ENCODE measurements at places on chromosomes 16 and 17.

GRCh38 chr17:72539981-72540897 is 419.4 kb downstream of the SOX9 start:
- DNase-seq, result no peak

- DNase-seq, result no peak
Observed at GRCh38 chr16:81445143-81445961, 744 bp downstream of the CMIP start.

DNA sequence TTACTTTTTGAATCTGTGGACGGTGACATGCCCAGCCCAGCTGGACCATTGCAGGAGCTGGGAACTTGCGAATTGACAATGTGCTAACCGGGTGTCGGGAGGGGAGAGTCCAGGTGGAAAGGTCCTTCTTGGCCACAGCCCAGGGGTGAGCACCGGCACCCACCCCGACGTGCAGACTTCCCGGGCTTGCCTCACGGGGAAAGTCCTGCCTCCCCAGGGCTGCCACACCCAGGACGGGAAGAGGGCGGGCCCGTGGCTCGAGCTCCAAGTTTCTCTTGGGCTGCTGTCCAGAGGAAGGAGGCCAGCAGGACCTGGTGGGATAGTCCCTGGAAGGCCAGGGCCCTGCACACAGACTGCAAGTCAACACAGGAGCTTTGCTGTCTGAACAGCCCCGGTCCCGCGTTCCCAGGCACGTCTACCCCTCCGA is 17.7 kb downstream of the CARD14 start:
- no peak for DNase-seq

DNA sequence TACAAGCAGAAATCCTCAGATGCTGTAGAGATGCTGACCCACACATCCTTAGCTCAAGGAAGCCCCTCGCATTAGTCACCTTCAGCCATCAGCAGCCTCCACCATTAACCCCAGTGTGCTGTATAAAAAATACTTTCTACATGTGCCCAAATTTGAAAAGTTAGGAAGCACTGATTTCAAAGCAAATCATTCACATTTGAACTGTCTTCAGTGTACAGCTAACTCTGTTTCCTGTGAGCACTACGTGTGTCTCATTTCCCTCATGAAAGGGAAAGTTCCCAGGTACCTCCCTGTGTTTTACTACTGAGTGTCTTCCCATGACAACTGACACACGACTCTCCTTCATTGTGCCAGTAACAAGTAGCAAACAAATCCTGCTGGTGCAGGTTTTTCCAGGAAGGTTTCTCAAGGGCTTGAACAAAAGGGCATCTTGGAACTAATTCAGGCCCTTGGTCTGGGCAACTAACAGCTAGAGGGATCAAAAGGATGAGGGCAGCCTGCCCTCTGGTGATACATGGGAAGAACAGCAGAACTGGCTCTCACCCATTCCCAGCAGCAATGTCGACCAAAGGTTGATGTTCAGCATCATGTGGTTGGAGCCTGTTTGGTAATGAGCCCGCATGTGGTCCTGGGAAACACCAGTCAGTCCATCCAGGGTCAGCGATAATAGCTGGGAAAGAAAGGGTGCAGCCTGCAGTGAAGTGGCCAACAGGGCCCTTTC is 4.0 kb downstream of the SLC35B1 start:
- DNase-seq, result peak; percentile 31

DNA sequence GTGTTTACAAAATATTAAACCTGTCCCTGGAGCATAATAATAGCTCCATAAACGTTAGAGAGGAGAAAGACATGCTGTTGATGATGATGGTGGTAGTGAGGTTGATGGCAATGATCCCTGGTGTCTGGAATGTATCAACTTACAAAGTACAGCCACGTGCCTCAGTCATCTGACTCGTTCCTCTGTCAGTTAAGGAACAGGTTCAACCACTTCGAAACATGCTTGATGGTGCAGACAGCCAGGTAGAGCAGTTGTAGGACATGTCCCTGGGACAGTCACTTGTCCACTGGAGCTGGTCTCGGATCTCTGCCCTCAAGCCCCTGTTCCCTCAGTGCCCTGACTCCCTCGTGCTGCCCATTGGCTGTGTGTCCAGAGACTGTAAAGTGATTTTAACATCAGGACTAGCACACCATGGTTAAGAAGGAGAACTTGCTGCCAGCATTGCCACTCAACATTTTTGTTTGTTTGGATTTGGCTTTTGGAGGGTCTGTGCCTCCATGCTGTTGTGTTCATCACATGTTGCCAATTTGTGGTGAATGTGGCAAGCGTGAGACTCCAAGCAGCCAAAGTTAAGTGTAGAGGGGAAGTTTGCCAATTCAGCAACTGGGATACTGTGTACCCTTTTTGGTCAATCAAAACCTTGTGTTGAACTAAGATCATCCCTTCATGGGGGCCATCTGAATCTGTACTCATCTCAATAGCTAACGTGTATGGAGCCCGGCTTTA is 16.3 kb upstream of the SALL1 start:
- no peak for DNase-seq

GRCh38 chr17:73941919-73942530 is 261.5 kb upstream of the RPL38 start:
- no peak for DNase-seq

DNA sequence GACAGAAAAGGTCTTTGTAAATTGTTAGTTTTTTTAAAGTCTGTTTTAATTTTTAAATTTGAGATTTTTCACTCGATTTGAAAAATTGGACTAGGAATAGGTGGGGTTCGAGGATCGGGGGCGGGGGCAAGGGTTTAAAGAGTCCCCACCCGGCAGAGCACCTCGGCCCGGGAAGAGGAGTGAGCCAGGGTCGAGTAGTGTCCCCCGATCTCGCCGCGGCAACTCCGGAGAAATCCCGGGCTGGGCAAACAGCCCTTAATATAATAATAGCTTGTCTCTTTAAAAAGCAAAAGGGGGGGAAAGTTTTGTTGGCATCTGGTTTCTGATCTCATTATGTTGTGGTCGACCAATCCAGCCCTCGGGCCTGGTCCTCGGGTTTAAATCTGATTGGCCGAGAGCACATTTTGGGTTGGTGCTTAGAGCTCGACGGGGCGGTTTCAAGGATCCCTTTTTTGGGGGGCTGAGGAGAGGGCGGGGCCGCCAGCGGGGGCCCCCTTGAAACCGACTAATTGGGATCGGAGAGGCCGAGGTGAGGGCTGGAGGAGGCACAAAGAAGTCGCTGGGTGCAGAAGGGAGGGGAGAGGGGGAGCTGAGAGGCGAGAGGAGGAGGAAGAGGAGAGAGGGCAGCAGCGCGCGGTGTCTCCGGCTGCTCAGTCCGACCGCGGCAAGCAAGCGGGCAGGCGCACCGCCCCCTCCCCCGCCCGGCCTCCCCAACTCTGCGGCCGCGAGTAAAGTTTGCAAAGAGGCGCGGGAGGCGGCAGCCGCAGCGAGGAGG is at the start of gene FZD2:
FZD2 (plus strand) TSS at position 653 of the 775 bp plus-strand sequence. CDS start 205 bp downstream, outside the sequence.
- peak; percentile 77 for DNase-seq

- DNase-seq, result no peak
Observed at GRCh38 chr17:10117581-10118001, 80.8 kb downstream of the GAS7 start.

- DNase-seq, result no peak
Observed at GRCh38 chr17:38910325-38910724, 15.1 kb upstream of the LASP1NB start.

DNA sequence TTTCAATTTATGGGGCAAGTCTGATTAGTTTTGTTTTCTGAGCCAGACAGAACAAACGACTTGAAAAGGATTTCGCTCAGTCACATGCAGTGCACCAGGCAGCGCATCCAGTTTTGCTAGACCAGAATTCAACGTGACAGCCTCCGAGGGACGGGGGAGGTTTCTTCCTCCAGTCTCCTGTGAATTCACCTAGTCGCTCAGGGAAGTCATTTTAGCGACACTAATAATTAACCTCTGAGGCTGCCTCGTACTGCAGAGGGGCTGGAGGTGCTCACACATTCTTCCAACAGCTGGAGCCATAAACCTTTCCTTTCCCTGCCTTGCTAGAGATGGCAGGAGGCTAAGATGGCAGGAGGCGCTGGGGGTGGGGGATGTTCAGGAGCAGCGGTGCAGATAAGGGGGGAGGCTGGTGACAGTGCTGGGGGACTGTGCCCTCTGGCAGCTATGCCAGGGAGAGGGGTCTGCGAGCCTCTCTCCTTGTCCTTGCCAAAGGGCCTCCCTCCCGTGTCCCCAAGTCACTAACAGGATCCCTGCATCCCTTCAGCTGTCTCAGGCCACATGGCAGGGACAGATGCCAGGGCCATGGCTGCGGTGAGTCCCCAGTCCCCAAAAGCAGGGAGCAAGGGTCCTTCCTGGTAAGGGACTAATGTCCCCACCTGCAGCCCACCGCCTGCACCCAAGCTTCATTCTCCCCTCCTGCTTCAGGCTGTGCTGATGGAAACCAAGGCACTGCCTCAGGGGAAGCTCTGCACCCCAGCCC is 24.0 kb downstream of the MXRA7 start:
- no peak for DNase-seq

- no peak for DNase-seq
Observed at GRCh38 chr17:44267818-44268490, at the start of gene SLC4A1. Gene SLC4A1, minus strand, starts transcription at chr17:44268135. Its CDS starts 5,269 bp downstream, at chr17:44262866.

DNA sequence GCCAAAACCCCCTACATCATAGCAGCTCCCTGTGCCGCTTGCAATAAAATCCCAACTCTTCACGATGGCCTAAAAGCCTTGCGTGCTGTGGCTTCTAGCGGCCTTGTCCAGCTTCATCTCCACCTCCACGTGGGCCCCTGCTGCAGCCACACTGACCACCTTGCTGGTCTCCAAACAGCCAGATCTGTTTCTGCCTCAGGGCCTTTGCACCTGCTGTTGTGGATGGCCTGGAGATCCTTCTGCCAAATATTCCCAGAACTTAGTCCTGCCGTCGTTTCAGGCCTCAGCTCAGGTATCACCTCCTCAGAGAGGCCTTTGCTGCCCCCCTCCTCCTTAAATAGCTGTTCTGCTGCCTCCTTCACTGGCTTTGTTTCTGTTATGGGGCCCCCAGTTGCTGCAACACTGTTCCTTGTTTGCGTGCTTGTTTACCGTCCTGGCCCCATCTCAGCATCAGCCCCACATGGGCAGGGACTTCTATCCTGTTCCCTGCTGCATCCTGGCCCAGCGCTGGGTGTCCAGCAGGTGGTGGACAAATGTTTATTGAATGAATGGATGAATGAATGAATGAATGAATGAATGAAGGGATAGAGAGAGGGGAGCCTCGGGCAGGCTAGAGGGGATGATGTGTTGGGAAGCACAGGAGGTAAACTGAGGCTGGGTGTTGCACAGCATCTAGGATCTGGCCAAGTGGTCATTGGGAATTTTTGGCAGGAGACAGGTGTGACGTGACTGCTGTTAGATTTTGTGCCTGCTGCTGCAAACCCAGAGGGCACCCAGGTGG is 171.0 kb upstream of the GSE1 start:
- DNase-seq, result no peak

DNA sequence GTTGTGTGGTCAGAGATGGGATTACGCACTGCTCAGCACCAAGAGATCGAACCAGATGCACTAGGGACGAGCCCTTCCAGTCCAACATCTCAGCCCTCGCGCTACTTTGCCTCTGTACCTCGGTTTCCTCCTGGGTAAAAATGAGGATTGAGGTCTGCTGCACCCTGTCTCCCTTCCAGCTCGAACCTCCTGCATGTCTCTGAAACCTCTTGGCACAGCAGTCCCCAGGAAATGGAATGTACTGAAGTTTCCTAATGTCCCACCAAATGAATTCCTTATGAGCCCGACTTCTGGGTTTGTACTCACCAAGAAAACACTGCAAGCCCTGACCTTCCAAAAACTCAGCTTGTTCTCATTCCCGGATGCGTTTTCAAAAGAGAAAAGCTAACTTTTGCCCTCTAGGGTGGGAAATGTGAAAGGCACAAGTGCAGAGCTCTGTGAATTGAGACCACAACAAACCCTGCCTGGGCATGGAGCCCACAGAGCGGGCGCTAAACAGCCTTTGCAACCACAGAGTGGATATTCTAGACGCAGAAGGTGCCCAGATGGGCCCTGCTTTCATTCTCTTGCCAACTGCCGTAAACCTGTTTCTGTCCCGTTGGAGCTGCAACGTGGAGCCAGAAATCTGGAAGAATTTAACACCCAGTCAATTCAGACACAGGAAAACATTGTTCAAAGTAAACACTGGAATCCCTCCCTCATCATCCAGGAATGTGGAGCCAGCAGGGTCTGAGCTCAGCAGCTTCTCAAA is 10.3 kb downstream of the CDRT4 start:
- DNase-seq, result peak; percentile 79

- no peak for DNase-seq
Observed at GRCh38 chr17:10156948-10157607, 41.3 kb downstream of the GAS7 start.

GRCh38 chr16:27245276-27246172 is 23.0 kb downstream of the NSMCE1 start:
- DNase-seq, result no peak

DNA sequence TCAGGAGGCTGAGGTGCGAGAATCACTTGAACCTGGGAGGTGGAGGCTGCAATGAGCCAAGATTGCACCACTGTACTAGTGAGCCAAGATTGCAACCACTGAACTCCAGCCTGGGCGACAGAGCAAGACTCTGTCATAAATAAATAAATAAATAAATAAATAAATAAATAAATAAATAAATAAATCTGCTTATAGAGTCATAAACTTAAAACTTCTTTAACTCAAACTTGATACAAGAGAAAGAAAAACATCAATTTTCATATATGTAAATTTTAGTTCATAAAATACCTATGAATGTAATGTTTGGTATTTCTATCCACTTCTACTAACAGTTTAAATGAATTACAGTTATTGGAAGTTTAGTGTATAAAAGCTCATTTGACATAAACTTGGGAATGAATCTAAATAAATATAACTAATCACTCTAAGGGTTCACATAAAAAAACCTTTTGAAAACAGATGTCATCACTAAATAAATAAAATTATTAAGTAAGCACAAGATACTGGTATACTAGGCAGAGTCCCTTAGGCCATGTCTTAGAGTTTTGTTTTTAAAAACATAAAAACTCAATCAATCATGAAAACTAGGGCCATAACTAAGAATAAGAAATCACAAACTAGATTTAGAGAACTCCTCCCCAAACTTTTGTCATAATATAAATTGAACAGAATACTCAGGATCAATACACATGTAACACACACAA is 54.1 kb downstream of the SMURF2 start:
- no peak for DNase-seq

DNA sequence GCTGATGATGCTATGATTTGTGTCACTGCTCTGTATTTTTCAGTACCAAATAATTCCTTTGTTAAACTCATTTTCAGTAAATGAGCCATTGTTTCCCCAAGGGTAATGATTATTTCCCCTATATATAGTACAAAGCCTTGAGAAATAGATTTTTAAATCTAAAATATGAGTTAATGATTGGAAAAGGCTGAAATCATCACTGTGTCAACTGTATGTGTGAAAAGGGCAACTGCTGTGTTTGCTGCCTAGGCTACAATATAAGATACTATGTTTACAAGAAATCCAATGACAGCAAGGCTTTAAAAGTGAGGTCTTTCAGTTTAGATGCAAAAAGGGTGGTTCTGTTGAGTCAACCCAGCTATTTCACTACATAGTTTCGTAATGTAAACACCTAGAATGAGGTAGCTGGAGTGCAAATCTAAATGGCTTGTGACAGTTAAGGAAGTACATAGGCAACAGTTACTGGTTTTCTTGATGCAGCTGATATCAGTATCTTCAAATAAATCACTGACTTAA is 15.3 kb downstream of the NLK start:
- no peak for DNase-seq

- no peak for DNase-seq
Observed at GRCh38 chr16:578870-579405, 9.2 kb downstream of the PIGQ start.

- DNase-seq, result no peak
Observed at GRCh38 chr17:41844971-41845370, 7.3 kb downstream of the KLHL10 start.

Measured in DMS 273 treated with DMSO at 0.1 percent for 48 hours (cell line).